ENCODE measurements at places on chromosomes 6 and 20.

DNA sequence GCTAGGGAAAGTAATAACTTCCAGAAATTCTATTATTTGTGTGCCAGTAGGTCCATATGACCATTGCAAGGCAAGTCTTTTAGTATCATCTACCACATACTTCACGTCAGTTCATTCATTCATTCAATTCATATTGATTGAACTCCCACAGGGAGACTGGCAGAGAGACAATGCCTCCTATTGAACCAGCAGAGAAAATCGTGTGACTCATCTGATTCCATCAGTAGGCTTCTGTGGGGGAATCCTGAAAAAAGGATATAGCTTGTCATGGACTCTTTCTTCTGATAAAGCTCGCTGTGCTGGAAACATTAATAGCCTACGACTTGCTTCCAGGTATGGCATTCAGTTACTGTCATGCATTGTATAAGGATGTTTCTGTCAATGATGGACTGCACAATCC, 45.3 kb upstream of the CNR1 start:
- no peak for DNase-seq

DNA sequence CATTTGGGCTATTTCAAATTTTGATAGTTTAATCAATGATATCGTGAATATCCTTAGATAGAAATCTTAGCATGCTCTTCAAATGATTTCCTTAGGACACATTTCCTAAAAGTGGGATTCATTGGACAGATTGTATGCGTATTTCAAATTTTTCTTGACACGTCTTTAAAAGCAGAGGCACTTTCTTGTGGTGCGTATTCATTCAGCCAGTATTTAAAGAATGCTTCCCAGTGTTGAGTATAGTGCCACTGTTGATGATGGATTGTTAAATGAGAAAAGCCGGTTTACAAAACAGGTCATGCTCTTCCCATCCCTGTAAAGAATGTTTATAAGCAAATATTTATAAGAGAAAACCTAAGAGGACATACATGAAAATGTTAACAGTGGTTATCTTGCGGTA, 15.1 kb upstream of the NOL7 start:
- no peak for DNase-seq

DNA sequence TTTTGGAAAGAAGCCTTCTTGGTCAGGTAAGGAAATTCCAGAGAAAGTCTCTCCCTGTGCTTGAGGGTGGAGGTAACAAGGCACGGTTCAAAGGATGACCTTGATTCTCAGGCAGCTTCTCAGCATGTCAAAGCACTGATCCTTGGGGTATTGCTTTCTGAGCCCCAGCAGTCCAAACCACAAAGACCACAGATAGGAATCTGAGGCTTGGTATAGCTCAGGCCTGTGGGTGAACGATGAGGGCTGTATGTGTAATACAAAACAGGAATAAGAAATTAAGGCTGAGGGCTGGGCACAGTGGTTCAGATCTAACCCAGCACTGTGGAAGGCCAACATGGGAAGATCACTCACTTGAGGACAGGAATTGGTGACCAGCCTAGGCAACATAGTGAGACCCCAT, 70.2 kb upstream of the SLC22A1 start:
- no peak for DNase-seq

GRCh38 chr6:36626636-36627035, 32.5 kb downstream of the SRSF3 start:
- no peak for DNase-seq

GRCh38 chr20:62132421-62132820, 10.1 kb downstream of the LSM14B start:
- no peak for DNase-seq

GRCh38 chr6:11473008-11473740, 64.4 kb upstream of the TMEM170B start:
- no peak for DNase-seq

DNA sequence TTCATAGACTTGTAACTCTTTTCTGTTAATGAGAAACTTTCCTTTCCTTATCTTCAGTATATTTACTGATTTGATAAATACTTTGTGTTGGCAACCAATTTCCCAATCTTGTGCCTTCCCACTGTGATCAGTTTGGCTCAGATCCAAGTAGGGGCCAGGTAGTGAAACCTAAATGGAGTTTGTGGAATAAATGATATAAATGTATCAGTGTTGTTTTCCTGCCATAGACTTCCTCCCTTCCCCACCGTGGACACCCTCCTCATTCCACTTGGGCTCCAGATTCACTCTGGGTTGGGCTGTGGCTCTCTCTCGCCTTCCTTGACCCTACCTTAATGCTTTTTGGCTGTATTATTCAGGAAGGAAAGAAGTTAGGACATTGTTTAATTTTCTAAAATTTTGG, 1.3 kb downstream of the ZKSCAN3 start:
- DNase-seq, result no peak

- no peak for DNase-seq
These were observed 81.0 kb downstream of the TIAM2 start for GRCh38 chr6:155075930-155076695.

DNA sequence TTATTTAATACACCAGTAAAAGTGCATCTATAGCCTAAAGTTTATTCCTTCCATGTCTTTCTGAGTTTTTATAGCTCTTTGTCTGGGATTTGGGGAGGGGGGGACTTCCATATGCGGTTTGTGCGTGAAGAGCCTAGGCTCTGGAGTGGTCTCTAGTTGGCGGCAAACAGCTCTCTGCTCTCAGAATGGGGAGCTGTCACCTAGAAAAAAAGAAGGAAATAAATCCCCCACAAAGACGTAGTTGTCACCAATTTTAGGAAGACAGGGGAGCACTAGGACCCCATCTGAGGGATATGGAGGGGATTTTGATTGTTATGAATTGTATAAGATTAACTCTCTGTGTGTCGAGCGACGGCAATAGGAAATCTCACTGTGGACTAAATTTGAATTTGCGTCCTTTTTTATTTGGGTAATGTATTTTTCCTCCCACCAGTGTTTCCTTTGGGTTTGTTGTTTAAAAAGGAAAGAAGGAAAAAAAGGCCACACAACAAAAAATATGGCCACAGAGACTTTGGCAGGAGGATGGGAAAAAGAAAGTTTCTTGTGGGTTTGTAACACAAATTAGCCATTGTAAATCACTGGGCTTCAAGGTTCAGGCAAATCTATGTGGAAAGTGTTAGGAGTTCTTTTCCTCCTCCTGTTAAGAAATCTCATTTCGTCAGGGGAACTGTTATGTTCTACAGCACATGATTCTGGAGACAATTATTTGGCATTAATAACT, 7.4 kb downstream of the POU3F2 start:
- no peak for DNase-seq

GRCh38 chr20:32429343-32429742, 71.2 kb downstream of the ASXL1 start:
- DNase-seq, result no peak

DNA sequence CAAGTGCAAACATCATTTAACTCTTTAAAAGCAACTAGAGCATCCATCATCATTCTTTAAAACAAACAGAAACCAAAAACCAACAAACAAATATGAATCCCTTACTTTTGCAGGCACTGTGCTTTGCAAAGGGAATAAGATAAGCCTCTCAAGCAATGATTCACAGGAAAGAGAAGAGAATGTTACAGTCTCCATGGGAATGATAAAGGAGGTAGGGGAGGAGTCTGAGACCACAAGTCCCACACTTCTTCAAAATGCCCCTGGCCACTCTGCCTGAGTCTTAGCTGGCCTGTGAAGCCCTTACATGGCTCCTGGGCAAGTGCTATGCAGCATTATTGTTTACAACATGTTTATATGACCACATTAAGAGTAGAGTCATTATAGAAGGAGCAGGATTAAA, 257.7 kb upstream of the MARCKS start:
- no peak for DNase-seq

GRCh38 chr20:57223648-57224489, 42.6 kb downstream of the BMP7 start:
- DNase-seq, result no peak

DNA sequence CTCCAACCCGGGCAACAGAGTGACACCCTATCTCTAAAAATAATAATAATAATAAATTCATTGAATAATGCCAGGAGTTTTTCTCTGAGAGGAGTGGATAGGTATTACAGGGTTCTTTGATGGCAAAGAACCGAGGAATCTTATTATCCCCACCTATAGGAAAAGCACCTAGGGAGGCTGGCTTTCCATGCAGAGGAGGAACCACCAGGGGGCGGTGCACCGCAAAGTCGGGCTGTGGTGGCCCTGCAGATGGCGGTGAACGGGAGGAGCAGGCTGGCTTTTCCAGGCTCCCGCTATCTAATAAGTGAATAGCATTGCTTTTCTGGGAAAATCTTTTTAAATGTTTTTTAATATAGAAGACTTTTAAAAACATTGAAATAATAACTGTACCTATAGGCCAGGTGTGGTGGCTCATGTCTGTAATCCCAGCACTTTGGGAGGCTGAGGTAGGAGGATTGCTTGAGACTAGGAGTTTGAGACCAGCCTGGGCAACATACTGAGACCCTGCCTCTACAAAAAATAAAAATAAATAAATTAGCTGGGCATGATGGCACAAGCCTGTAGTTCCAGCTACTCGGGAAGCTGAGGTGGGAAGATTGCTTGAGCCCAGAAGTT, 864.2 kb downstream of the KIF16B start:
- peak; percentile 21 for DNase-seq

DNA sequence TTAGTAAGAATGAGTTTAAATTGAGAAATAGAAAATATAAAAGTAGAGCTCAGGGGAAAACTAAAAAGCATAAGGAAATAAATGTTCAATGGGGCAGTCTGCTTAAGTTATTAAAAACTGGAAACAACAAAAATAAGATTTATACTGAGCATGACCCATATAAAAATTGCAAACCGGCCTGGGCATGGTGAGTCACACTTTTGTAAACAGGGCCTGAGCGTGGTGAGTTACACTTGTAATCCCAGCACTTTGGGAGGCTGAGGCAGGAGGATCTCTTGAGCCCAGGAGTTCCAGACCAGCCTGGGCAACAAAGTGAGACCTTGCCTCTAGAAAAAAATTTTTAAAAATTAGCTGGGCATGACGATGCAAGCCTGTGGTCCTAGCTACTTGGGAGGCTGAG, 74.6 kb downstream of the TMEM244 start:
- no peak for DNase-seq

- peak; percentile 41 for DNase-seq
These were observed 138.7 kb upstream of the SASH1 start for GRCh38 chr6:148203970-148204369.

GRCh38 chr6:109308018-109308492, 74.2 kb downstream of the CD164 start:
- DNase-seq, result no peak

- DNase-seq, result no peak
These were observed 33.8 kb downstream of the PHACTR1 start for GRCh38 chr6:12750416-12750815.

DNA sequence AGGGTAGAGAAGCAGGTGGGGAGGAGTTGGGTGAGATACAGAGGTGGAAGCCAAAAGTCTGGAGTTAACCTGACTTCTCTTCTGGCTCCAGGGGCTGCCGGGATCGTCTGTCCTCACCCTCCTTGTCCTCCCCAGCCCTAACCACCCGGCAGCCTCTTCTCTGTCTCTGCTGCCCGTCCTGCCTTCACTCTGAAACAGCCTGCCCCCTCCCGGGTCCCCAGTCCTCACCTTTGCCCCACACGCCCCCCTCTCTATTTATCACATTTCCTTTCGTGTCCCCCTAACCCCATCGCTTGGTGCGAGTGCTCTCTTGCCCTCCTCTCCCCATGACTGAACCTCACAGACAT, 5.7 kb downstream of the RING1 start:
- no peak for DNase-seq

DNA sequence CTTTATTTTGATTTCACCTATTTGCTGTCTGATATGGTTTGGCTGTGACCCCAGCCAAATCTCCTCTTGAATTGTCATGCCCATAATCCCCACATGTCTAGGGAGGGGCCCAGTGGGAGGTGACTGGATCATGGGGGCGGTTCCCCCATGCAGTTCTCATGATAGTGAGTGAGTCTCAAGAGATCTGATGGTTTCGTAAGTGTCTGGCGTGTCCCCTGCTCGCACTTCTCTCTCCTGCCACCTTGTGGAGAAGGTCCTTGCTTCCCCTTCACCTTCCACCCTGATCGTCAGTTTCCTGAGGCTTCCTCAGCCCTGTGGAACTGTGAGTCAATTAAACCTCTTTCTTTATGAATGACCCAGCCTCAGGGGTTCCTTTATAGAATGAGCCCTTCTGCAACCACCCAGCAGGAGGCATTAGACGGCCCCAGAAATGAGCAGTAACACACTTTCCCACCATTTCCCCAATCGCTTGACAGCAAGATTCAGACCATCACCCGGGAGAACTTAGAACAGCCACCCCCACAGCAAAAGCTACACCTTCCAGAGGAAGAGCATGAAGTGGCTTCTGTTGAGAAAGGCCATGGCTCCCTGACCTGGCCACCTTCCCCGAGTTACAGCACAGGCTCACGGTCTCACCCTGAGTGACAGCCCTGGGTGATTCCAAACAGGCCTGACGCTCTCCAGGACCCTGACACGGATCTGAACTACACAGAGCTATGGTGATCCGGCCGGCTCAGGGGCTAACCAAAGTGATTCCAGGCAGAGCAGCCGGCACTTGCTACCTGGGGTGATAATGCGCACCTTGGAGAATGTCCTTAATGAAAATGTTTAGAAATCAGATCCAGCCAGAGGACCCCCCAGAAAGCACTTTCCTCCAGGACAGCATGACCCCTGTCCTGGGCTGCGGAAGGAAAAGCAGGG, 131.2 kb upstream of the CDH4 start:
- peak; percentile 10 for DNase-seq

DNA sequence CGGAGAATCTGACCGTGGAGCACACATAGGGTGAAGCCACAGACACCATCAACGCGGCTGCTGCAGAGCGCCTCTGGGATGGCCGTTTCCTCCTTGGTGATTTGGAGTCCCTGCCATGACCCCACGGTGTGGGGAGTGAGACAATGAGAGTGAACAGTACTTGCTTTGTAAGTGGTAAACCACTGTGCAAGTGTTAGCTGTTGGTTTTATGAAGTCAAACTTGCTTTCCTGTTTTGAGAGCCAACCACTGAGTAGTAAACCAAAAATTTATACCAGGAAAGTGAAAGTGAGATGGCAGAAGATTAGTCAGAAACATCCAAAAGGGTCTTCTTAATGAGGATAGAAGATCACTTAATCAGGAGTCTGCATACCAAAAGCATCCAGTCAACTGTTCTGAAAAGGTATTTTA, 160.7 kb downstream of the FOXC1 start:
- DNase-seq, result no peak
